Panc1 (cell line): ENCODE measurements at places on chromosomes 2 and 18.

DNA sequence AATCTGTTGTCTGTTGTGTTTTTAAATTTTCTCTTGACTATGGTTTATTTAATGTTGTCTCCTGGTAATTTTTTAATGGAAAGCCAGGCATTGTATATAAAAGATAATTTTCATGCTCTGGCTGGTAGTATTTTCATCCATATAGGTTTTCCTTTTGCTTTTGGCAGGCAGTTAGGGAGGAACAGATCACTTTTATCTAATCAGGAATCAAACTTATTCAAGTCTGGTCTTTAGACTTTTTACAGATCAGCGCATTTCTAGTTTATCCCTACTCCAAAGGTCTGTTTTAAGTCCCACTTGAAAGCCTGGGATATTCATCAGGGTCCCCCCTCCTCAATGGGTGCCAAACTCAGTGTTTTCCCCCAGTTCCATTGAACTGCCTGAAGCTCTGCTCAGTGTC, 17.2 kb downstream of the PLB1 start:
- no peak for DNase-seq

DNA sequence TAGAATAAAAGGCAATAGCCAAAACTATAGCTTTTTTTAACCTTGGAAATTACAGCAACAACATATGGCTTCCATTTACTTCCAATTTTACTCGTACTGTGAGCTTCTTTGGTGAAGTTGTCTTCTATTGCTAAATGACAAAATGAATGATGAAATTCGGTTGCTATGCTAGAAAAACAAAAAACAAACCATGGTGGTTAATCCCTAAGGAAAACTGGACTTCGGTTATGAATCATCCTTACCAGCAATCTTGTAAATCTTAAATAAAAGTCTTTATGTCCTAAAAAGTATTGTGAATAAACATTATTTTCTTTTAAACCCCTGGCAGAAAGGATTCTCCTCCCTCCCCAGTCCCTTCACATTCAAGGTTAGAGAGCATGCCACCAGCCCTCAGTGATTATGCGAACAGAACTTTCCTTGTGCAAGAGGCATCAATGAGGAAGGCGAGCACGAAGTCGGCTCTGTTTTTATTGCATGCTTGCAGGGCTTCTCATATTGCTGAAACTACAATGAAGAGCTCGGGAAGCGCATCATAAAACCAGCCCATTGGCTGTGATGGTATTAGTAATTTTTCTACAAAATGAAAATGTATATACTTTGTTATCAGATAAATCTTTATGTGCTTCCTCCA, 62.9 kb downstream of the ZNF521 start:
- no peak for DNase-seq

DNA sequence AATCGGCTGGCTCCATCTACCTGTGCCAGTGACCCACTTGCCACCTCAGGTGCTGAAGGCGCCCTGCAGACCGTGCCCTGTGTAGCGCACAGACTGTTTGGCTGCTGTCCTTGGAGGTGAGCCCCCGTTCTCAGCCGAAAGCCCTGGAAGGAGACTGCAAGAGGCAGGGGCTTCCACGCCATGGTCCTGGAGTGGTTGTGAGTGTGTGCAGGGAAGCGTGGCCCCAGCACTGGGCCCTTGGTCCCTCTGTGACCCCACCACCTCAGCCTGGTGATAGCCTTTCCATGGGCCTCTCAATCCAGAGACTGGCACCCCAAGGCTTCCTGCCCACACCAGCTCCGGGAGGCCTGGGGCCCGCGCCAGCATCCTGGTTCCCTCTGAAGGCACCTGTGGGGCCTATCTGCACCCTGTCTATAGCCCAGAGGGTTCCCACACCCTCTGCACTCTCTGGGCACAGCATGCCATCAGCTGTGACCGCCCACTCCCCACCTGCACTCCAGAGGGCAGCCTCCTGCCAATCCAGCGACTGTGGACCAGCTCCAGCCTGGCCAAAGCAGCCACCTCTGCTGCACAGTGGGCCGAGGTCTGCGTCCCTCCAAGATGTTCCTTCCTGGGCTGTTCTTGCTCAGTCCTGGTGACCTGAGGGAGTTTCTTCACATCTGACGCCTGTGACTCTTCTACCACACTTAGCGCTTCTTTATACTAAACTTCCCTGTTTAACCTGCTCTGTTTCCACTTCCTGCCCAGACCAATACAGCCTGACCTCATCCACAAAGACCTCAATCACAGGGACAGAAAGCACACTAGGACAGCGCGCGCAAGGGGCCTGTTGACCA, 109.5 kb downstream of the EIPR1 start:
- DNase-seq: no peak

- no peak for DNase-seq
These were observed 43.2 kb downstream of the ATIC start for GRCh38 chr2:215354771-215355695.

- DNase-seq: no peak
These were observed 71.0 kb upstream of the SRD5A2 start for GRCh38 chr2:31651736-31652135.

DNA sequence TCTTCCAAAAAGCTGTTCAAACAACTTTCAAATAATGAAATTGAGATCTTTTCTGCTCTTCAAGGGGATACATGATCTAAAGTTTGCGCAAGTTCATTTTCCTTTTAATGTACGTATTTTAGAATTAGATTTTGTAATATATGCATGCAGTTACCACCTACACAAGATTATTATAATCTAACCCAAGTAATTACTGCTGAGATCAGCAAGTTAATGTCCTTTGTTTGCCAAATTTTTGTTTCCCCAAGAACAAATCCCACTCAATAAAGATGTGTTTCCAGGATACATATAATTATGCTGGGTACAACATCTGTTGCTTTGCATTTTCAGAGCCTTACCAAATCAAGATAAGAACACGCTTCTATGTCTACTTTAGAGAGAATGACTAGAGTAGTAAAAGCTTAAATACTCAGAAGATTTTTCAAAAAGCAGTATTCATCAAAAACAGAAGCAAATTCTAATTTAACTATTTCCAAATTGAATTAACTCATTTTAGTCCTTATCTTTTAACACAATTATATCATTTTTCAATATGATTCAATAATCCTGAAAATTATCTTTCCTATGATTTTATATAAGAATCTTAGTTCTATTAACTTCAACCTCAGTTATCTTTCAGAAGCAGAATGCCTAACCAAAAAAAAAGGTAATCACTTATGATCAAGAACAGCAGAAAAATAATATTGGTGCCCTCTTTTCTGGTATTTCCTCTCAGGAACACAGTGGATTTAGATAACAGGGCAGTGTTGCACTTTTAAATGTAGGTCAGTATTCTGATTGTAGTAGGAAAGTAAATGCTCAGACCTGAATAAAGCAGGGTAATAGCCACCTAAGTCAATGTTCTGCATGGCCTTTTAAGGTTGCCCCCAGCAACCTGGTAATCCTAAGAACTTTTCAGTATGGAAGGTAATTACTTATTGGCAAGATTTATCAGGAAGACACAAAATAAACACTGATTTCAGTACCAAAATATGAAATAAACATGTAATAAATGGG, 28.0 kb downstream of the CERKL start:
- no peak for DNase-seq

DNA sequence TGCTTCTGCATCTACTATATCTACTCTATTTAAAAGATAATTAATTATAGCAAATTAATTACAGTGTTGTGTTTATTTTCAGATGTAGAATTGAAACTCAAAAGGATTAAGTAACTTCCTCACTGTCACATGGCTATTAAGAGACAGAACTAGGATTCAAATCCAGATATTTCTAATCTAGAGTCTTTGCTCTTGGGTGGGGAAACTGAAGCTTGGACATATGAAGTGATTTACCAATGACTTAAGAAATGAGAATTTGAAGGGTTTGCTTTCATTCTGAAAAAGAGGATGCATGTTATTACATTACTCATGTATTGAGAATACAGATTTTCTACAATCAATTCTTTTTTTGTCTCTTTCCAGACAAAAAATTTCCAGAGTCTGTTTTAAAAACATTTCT, 191.5 kb upstream of the SMAD7 start:
- DNase-seq: no peak
